ENCODE measurements at places on chromosomes 2 and 18.
A peak's percentile ranks its signal among the peaks of the same experiment; 100 is the strongest.

DNA sequence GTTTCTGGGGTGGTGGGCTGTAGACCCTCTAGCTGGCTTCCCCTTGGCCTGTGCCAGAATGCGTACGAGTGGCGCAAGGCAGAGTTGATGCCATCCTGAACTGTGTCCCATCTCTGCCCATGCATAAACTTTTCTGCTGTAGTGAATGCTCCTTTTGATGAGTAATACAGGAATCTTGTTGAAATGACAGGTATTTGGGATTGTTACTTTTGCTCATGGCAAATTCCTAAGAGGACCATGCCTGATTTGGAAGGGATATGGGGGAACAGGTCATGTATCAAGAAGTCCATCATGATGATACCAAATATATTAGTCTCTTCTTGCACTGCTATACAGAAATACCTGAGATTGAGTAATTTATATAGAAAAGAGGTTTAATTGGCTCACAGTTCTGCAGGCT lies 648.0 kb downstream of the SLC4A3 start:
- no peak for DNase-seq

DNA sequence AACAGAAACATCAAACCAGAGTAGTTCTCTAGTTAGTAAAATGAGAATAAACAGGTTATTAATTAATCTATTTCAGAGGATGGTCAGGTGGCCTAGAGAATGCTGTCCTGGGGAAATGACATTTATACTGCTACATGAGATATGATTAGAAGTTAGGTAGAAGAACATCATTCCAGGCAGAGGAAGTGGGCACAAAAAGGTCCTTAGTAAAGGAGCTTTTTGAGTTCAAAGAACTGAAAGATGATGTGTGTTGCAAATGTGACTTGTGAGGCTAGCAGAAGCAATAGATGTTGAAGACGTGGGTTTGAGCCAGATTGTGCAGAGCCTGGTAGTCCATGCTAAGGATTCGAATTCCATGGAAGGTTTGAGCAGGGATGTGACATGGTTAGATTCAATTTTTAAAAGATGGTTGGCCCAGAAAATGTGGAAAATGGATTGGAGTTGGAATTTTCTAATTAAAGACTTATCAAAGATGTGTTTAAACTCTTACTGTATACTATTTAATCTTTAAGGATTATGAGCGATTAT lies 34.2 kb downstream of the RAB10 start:
- no peak for DNase-seq

DNA sequence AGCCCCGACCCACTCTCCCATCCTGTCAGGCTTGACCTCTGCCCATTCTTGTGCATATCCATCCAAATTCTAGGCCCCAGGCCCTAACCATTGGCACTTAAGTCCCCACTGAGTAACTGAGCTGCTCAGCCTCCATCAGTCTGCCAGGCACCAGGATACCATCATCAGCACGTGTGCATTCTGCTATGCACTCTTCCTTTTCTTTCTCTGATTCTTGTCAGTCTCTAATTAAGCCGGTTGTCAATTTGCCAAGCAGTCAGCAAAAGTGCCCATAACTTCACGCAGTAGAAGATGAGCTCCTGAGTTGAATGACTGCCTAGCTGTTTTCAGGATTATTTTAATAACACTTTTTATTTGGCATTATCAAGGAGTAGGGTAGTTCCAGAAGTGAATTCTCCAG lies 107.2 kb downstream of the FEZ2 start:
- no peak for DNase-seq

DNA sequence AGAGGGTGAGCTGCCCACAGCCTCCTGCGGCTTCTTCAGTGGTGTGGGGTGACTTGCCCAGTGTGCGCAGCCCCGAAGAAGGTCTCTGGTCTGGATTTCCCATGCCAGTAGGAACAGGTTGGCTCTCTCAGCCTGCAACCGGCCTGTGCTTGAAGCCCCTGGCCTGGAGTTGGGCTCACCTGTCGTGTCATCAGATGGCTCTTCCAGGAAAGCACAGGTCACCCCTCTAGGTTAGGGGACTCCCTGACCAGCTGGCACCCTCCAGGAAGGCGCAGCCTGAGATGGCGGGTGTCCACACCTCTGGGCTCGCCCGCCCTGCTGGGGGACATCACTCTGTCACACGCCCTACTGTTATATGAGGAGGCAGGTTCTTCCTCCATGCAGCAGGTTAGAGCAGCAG lies 179.8 kb downstream of the SEPTIN10 start:
- DNase-seq, result no peak

GRCh38 chr2:121362774-121363173 lies 77.8 kb upstream of the TFCP2L1 start:
- no peak for DNase-seq

- DNase-seq, result no peak
These were observed 552.3 kb downstream of the KCNJ3 start for GRCh38 chr2:155250800-155251199.

DNA sequence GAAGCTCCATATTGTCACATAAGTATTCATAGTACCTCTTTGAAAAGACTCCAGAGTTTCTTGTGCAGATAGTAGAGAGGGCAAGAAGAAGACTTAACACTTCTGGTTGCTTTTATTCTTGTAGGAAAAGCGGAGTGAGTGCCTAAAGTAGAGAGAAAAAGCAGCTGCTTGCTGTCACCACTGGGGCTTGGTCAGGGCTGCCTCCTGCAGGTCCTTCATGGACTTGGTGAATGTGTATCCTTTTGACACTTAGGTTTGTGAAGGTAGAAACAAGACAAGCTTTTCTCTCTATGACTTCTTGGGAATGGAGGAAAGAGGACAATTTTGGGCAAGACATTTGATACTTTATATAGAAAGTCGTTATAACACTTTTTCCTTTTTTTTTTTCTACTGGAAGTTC lies 312.8 kb upstream of the FANCL start:
- no peak for DNase-seq

DNA sequence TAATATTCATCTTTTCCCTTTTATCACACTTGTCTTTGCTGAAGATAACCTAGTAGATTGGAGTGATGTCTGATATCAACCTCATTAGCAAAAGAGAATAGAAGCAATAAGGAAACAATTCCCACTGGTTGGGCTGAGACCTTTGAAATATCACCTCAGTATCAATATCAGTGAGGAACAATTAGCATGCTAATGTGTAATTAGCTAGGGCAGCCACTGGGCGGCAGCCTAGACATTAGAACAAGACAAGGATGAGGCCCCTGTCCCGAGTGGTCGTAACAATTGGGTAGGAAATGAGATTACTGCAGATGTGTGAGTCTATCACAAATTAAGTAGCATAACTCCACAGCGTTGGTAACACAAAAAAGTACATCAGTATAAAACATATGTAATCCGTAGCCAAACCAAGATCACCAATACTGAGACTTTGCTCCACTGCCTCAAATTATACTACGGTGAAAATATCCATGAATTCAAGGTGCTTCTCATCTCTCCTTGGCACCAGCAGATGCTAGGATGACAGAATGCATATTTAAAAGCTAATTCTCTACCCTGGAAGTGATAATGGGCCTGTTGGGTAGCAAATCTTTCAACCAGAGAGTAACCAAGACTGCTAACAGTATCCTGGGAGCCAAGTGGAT lies 99.1 kb downstream of the ALPK2 start:
- DNase-seq, result peak; percentile 57

GRCh38 chr2:203880557-203881125 lies 13.1 kb downstream of the CTLA4 start:
- no peak for DNase-seq

DNA sequence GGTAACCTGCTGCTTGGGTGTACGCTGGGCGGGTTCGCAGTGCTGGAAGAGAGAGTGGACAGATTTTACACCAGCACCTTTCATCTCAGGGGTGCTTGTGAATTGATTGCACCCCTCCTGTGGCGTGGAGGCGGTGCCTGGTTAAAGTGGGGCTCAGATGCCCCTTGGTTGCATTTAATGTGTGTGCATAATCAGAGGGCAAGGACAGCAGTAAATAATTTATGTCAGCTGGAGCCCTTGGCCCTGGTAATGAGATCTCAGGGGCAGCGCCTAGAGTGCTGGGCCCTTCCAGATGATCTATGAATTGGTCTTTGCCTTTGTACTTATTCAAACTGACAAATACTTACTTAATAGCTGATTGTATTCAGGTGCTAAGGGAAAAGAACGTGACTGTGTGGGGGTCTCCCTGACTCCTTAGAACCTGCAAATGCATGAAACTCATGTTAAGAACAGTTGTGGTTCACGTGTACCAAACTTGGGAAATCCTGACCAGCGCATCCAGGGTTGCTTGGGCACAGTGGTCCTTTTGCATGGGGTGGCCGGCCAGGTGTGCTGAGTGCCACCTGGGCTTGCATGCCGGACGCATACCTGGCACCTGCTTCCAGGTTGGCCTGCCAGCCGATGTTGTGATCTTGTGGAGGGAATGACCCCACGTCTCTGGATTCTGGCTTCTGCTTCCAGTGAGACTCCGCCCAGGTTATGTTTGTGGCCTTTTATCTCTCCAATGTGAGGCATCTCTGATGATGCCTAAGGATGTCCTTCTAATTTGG lies 118.5 kb downstream of the AGAP1 start:
- no peak for DNase-seq

All from CD8-positive, alpha-beta memory T cell (primary cell).